ENCODE measurements at places on chromosomes 1 and 21.

DNA sequence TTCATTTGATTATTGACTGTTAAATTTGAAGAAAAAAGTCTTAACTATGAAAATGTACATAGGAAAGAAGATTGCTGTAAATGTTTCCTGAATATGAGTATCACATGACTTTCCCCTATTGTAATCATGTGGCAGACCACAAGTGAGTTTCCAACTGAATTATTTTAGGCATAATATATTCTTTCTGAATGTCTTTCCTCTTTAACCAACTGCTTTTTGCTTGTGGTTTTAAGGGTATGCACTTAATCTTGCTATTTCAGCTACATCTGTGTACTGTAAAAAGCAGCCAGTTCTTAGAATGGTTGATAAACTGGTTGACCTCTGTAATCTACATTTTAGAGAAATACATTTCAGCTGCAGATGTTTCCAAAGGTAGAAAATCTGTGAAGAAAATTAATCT, 400.7 kb downstream of the NEGR1 start:
- DNase-seq = no peak

DNA sequence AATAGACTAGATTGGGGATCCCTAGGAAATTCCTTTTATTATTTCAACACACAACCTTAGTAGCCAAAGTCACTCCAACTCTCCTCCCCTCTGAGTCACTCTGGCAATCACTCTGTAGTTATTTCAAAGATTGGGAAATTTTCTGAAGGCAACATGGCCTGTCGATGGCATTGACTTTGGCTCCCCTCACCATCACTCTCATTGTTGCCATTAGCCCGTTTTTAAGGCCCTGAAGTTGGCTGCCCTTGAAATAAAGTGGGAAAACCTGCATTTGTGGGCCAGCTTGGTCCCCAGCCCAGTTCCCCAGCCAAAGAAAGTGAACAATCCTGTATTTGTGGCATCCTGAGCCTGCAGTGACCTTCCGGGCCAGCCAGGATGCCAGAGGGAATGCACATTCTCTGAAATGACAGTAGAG, 52.5 kb downstream of the CDC7 start:
- DNase-seq = no peak

- no peak for DNase-seq
These were observed 120.3 kb upstream of the VAMP3 start for GRCh38 chr1:7650801-7651200.

GRCh38 chr1:63199706-63200335, 122.5 kb upstream of the FOXD3 start:
- DNase-seq = no peak

- DNase-seq = no peak
These were observed 57.1 kb upstream of the C1orf87 start for GRCh38 chr1:60130703-60131102.

DNA sequence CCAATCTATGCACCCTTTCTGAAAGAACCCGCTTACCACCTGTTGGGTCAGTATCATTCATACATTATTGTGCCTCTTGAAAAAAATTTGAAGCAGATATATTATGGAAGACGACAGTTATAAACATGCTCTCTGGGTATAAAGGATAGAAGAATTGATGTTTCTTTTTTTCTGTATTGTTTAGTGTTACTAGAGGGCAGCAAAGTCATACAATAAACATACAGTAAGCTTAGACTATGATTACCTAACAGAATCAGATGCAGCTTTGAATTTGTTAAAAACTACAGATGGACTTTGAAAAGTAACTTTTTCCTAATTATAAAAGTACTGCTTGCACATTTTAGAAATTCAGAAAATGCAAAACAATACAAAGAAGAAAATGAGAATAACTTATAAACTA, 11.1 kb upstream of the PAXBP1 start:
- DNase-seq = no peak

GRCh38 chr1:172117800-172118199, 276.5 kb downstream of the DNM3 start:
- no peak for DNase-seq

DNA sequence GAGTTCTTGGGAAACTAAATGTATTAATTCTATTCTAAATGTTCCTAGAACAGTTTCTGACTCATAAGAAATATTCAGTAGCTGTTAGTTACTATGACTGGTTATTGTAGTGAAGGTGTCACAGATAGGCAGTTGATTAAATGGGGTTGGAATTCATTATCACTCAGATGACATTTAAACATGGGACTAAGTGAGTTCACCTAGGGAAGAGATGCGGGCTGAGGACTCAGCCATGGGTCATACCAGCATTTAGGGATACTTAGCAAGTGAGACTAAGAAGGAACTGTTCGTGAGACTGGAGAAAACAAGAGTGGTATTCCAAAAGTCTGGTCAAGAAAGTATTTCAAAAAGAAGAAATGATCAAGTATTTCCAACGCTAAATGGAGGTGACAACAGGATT, 125.1 kb upstream of the ADGRL4 start:
- DNase-seq = no peak

- no peak for DNase-seq
These were observed 105.6 kb downstream of the PTPRU start for GRCh38 chr1:29341936-29342335.

DNA sequence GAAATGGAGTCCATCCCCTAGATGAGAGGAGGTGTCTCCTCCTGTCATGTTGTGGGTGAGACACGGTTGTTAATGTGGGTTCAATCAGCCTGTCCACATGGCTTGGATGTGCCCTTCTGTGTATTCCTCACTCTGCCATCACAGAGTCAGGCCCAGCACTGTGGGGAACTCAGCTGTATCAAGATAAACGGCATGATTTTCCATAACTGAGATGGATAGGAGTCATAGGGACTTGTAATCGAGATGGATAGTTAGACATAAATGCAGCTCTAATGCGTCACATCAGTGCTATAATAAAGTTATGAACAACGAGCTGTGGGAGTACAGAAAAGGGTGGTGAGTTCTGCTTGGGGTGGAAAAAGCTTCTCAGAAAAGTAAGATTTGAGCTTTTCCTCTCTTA, 152.9 kb downstream of the RWDD3 start:
- no peak for DNase-seq

DNA sequence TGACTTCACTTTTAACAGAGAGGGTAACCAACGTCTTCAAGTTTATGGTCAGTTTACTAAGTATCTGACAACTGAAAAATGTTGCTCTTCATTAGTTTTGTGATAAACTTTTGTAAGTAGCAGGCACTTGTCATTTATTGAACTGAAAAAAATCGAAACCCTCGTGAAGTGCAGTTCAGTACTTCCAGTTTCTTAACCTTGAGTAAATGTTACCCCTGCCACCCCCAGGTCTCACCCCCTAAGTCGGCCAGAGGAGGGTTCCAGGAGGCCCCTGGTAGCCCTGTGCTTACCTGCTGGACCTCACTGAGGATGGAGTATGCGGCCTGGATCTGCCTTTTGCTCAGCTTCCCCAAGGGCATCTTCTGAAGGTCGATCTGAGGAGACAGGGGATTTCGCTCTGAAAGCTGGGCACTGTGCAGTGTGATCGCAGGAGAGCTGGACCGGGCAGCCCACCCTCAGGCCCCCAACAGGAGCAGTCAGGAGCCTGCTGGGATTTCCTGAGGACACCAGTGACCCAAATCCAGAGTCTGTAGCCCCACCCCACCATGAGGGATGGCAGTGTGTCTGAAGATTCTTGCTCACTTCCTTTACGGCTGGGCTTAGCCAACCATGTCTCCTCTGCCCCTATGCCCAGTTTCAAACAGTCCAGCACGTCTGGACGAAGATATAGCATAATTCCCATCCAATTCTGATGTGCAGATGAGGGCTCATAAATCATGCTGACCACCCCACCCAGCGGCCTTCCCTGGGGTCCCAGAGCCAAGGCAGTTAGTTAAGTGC, 37.6 kb downstream of the PARP1 start:
- no peak for DNase-seq

- no peak for DNase-seq
These were observed 451.3 kb downstream of the AJAP1 start for GRCh38 chr1:5105744-5106143.

GRCh38 chr21:41765420-41765821, 1.4 kb downstream of the RIPK4 start:
- DNase-seq = no peak

GRCh38 chr1:220473440-220473839, 54.5 kb upstream of the MARK1 start:
- no peak for DNase-seq

GRCh38 chr1:58116284-58116683, 430.2 kb downstream of the OMA1 start:
- DNase-seq = no peak

DNA sequence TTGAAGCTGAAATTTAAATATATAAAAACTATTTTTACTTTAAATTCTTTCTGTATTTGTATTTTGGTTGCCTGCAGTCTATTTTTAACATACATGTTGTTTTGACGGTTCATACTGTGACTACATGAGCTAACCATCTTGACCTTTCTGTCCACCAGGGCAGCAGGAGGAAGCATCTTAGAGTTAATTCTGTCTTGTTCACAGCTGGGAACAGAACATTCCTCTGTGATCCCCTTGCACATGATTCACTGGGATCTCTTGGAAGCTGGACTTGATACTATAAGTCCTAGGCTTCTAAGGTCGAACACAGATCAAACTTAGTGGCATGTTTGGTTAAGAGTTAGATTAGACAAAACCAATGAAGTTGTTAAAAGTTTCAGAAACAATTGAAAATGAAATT, 99.7 kb downstream of the NFIA start:
- DNase-seq = no peak

DNA sequence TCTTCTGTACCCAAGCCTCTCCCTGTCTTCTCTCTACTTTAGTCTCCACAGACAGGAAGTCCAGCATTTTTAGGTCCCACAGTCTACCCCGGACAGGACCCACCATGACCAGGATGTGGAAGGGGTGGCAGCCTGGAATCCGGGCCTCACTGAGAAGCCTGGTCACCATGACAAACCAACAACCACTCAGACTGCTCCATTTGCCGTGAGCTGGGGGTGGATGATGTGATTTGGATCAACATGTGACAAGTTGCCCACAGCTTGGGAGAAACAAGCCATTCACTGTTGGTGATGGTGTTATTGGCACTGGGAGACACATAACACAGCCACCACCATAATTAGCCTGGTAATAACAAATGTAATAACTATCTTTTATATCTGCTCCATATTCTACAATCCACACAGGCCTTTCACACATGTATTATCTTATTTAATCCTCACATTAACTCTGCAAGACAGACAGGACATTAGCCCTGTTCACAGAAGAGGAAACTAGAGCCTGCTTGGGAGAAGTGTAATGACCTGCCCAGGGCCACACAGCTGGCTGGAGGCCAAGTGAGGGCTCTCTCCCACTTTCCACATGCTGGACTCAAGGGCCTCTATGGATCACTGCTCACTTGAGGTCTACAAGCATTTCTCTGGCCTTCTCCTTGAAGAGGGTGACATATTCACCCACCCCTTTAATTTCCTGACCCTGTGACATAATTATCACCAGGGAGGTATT, 22.9 kb downstream of the MEF2D start:
- no peak for DNase-seq

DNA sequence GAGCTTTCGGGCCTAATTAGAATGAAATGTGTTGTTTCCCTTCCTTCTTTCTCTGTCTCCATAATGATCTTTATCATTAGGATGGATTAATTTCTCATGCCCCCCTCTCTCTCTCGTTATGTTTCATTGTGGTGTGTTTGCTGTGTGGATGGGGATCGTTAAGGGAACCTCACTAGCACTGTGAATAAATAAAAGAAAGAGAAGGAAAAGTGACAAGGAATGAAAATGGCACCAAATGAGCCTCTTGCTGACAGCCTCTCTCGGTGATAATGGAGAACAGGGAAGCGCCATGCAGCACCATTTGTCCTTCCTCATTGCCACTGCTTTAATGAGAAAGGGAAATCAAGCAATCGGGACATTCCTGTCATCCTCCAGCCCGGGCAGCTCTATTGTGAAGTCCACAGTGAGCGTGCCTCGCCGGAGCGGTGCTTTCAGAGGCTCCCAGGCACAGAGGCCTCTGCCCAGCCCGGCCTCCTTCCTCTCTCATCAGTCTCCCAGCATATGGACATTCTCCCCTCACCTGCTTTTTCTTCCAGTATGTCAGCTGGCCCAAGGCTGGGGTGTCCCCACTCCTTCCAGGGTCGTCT, 265.7 kb upstream of the TMEM51 start:
- no peak for DNase-seq

- DNase-seq = no peak
These were observed 38.8 kb upstream of the ATP5PO start for GRCh38 chr21:33954395-33954794.

DNA sequence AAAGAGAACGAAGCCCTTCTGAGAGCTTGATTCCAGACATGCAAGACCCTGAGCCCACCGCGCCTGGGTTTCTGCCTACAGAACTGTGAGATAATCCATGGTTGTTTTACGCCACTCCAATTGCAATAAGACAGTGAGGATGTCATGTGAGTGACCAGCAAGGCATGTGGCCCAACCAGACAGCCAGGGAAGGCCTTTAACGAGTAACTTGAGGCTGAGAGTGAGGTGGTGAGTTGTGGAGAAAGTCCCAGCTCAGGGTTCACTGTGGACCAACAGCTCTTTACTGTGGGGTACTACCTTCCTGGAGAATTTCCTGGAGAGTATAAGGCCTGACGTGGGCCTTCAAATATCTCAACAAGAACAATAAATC, 153.9 kb downstream of the ETS2 start:
- DNase-seq = no peak

DNA sequence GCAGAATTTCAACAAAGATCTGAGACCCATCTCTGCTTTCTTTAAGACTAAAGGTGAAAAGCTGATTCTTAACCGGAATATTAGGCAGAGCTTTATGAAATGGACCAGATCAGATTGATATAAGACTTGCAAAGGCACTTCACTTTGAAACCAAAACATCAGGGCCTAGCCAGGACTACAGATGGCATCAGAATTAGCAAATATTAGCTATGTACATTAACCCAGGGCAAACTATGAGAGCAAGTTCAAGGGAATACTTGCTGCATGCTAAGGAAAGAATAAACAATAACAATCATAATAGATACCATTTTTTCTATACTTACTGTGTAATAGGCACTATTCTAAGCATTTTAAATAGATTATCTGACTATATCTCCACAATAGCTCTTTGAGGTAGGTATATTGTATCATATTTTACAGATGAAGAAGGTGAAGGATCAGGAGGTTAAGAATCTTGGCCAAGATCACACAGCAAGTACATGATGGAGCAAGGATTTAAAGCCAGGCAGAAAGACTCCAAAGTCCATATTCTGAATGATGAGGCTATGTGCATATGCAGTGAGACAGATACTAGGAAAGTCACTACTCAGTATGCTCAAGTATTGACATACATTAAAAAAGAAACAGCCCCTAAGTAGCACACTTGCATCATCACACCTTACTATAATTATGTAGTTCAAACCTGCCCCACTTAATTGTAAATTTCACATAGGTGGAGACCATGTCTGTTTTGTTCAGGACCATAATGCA, 209.3 kb upstream of the PKN2 start:
- DNase-seq = no peak
